ENCODE measurements at places on chromosomes 7 and 10.

DNA sequence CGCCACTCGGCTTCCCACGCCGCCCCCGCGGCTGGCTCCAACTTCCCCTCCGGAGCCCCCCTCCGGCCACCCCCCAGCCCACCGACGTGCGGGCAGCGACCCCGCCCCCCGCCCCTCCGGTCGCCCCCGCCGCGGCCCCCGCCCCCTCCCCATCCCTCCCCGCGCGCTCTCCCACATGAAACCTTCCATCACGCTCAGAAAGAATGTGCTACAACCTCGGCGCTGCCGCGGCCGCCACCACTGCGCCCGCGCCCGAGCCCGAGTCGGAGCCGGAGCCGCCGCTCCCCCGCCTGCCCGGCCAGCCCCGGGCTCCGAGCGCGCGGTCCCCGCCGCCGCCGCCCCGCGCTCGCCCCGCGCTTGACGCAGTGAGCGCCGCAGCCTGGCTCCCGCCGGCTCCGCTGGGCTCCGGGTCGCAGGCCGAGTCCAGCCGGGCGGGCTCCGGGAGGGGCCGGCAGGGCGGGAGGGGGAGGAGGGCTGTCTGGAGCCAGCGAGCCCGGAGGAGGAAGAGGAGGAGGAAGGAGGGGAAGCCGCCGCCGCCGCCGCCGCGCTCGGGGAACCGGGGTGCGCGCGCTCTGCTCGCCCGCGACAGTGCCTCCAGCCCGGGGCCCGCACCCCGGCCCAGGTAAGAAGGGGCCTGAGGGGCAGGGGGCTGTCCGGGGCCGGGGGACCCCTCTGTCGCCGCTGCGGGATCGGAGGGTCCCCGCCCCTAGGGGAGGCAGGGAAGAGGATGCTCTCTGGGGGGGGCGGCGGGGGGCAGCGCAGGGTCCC lies 4.3 kb upstream of the ELFN1 start:
- DNase-seq = no peak

- peak; percentile 31 for DNase-seq
Measured at GRCh38 chr10:11401264-11402235, 209.9 kb downstream of the USP6NL start.

DNA sequence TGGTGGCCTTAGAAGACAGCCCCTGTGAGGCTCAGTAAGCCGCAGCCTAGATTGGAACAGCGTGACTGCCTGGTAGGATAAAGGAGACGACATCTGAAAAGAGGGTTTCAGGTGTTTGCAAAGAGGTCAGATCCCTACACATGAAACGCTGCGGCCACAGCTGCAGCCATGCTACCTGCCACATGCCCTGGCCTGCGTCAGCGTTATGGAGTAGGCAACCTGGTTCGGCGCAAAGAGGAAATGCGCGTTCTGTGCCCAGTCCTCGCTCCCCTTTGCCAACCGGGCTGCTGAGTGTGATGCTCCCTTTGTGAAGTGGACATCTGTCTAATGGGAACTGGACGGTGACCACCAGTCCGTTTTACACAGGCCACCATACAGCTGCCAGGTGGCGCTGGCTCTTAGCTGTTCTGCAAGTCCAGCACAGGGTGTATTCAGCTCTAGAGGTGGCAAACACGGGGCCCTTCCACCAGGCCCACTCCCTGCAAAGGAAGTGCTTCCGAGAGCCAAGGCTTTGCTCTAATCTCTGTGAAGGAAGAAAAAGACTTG lies 160.3 kb downstream of the CELF2 start:
- DNase-seq = peak; percentile 53

DNA sequence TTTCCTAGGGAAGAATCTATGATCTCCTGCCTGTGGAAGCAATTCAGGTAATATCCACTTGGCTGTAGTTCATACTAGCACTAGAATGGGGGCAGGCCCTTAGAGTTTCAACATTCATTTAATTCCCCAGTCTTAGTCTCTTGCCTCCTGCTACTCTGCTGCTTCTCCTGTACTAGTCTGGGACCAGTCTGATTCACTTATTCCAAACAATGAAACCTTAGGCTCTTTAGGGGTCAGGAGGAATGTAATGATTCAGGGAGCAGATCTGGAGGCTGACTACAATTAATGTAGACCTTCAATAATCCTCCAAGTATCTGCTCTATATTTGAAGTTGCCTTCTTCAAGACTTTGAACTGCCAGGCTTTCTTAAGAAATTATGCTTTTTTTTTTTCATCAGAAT lies 101.8 kb downstream of the GNAT3 start:
- DNase-seq = no peak

DNA sequence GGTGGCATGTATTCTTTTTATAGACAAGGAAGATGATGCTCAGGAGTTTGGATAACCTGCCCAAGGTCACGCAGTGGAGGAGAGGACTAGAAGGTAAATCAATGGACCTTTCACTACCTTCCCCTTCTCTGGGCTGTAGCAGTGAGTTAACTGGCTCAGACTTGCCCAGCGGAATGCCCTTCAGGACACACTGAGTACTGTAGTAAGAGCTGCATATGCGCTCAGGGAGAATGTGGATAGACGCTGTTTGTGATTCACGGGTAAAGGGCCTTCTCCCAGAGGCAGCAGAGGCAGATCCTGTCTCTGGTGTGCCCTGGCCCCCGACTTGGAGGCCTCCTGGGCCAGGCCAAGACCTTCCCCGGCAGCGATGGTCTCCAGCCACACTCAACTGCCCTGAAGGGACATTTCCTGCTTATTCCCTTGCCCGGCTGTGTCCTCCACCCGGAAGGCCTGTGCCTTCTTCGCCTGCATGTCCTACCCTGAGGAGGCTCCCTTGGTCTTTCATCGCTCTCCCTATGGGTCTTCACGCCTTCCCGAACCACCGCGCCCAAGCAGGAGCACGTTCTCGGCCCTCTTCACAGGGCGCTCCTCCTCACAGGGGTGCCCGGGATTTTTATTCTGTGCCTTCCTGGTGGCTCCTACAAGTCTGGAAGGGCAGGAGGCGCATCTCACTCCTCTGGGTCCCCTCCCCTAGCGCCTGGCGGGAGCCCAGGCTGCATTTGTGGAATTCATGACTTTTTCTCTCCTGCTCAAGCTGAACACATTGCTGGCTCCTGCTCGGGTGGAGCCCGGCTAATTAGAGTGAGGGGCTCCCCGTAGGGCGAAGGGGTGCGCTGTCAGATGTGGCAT lies 1.8 kb upstream of the IKZF1 start:
- no peak for DNase-seq

DNA sequence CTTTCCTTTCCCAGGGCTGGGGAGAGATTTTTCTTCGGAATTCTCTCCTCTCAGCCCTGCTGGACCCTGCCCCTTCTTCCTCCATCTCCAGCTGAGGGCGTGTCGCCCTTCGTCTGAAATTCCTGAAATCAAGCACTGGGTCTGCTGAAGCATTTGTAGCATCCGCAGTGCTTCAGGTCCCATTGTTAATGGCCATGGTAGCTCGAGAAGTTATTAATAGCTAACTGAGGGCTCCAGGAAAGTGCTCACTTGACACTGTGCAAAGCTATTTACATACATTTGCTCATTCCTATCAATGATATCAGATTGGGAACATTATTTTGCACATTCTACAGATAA lies 515 bp downstream of the FAM149B1 start:
- DNase-seq = no peak

Measured in activated naive CD8-positive, alpha-beta T cell treated with anti-CD3 and anti-CD28 coated beads, Interleukin-2, amount 50 U/mL, for 24 hours (primary cell).